Sciatic nerve (tissue), 2 donors: ENCODE measurements at places on chromosomes 1 and 21.
A peak's percentile ranks its signal among the peaks of the same experiment; 100 is the strongest.

DNA sequence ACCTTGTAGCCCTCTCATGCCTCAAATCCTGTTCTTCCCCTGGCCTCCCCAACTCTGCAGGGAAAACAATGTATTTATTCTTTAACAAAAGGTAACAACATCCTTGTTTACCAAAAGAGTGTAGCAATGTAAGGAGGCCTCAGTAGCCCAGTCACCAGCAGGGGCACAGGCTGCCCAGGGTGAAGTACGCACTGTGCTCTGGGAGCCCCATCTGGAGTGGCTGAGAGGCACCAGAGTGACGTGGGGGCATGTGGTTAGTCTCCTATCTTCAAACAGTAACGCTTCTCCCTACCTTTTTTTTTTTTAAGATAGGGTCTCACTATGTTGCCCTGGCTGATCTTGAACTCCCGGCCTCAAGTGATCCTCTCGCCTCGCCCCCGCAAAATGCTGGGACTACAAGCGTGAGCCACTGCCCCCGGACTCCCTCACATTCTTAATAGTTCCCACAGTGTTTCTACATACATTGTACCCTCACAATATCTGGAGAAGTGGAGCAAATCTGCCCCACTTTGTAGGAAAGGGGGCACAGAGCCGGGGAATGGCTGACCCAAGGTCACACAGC lies 51.3 kb upstream of the ECE1 start:
- DNase-seq = no peak

DNA sequence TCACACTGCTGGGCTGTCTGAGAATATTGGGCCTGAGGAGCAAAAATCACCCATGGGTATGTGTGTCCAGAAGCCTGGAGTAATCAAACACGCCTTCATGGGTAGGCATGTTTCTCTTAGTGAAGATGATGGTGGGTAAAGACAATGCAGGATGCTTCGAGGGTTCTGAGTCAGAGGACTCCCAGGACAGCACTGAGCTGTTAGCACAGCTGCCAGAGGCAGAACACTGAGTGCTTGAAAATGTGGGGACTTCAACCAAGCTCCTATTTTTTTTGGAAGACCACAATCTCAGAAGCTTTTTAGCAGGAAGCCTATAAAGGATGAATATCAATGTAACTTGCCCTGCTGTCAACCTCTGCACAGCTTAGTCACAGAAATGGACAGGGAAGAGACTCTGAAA lies 7.9 kb upstream of the NT5C1A start:
- DNase-seq = no peak

DNA sequence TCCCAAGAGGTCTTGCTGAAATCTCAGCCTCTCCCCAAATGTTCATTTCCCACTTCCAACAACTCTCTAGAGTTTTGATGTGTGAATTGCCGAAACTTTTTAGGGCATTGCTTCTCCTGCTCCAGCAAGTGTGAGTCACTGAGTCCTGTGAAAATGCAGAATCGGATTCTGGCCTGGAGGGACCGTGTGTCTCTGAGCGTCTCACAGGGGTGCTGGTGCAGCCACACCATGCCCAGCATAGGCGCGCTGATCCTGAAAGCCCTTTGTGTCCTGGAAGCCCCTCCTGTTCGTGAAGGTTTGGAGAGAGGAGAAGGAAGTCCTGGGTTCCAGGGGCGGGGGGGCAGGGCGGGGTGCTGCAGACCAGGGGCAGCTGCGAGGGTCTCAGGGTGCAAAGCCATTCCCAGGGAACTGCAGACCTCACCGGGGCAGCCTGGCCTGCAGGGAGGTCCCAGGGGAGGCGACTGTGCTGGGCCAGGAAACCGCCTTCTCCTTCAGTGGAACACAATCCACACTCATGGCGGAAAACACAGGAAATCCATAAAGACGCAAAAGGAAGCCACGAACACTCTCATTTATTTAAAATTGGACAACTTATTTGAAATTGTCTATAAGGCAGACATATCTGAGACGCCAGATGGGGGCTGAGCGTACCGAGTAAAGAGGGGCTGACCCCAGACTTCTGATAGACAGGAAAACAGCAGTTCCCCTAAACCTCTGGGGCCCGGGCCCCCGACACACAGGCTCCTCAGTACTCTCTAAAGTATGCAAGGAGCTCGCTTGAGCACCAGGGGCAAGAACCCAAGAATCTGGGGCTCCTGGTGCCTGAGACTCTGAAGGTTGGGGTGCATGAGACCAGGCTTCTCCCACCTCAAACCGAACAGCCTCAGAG lies 43.5 kb upstream of the ADARB1 start:
- DNase-seq = no peak

DNA sequence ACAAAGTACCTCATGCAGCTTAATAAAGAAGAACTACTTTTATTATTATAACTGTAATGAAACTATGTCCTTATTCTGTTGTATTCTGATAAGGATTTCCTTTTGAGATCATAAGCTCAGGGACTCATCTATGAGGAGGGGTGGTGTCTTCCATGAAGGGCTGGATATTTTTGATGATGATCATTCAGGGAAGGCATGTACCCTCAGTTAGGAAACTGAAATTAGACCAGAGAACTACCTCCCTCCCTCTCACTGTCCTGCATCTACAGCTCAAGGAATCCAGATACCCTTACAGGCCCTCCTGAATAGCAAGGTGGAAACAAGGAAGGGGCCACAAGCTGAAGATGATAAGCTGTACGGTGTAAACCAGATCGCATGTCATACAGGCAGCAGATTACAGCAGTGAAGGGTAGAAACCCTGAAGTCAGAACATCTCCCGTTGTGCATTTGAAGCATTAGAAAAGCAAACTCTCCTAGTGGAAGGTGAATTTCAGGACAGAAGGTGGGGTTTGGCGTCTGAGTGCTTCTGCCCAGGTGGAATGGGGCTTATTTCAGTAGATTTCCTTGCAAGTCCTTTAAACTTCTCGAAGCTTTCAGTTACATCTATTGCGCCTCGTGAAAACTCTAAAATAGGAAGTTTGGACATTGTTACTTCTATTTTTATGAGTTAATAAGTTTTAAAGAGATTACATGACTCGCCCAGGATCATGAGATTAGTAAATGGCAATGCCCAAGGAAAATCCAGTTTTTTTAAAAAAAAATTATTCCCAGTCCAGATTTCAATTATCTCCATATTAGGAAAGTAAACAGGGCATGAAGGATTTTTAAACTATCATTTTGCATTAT lies 101.1 kb upstream of the HNRNPU start:
- no peak for DNase-seq

GRCh38 chr1:113870778-113871177 lies 734 bp downstream of the PTPN22 start:
- DNase-seq = no peak

DNA sequence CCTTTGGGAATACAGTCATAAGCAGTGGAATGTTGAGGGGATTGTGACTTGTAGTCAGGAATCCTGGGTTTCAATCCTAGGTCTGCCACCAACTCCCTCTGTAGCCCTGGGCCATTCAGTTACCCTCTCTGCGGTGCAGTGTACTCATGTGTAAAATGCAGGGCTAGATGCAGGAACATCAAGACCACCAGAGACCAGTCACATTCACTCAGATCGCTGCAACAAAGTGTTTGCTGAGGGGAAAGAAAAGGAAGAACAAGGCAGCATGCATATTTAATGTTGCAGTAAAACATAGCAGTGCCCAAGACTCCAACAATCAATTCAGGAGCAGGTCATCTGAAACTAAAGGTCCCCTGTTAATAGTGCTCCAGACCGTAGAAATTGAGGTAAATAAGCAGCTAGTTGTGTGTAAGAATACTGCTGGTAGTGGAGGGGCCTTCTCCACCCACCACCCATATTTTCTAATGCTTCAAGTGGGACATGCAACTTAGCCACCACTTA lies 410.7 kb downstream of the OMA1 start:
- no peak for DNase-seq

DNA sequence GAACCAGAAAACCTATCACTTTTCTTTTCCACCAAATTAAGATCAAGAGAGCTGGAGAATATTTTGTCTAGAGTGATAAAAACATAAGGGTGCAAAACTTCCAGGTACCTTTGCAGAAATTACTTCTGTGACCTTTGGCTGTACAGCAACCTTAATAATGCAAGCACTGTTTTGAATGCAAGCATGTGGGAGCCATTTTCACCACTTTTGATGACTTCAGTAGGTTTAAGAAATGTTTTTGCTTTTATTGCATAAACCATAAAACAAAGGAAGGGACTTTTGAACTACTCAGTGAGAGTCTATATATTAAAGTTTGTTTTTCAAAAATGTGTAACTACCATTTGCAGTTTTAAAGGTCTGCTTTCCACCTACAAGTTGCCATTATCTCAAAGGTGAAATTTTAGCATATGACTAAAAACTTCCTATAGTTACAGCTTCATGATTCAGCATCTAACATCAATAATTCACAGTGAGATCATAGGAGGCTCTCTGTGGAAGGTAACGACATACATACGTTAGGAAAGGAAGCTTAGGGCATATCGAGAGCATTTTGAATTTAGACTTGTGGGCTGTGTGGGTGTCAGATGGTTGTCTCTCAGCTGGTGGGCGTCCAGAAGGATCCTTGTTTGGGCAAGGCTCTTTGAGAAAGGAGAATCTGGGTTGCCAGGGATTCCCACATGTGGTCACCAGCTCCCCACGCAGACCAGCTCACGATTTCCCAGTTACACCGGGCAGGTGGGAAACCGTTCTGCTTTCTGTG lies 1.1 kb upstream of the GADD45A start:
- DNase-seq = no peak

DNA sequence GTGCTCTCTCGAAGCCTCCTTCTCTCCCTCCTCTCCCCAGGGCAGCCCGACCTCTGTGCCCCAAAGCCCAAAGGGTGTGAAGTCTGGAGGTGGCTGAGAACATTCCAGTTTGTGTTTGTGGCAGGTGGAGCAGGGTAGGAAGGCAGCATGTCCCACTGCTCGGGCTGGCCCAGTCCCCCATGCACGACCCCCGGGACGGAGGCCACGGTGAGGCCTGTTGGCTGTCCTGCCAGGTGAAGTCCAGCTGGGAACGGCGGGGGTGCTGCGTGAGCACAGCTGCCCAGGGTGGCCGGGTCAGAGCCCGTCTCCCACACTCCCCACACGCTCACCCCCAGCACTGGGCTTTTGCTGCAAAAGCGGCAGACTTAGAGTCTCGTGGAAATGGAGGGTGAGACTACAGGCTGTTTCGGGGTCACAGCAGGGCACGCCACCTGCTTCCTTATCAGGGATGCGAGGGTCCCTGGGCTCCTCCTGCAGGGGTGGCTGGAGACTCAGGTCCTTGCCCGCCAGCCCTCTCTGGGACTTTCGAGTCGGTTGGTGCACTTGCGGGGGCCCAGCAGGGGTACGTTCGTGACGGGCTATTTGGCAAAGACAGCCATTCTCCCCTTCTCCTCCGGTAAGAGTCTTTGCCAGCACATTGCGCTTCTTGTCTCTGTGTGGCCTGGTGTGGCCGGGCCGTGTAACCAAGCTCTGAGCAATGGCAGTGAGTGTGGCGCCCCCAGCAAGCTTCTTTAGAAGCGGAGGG lies 40.3 kb downstream of the MORN1 start:
- DNase-seq = peak; percentile 52

- no peak for DNase-seq
These were observed 77.2 kb downstream of the NRIP1 start for GRCh38 chr21:14987370-14988170.

GRCh38 chr1:241560146-241560848 lies 28.1 kb downstream of the KMO start:
- no peak for DNase-seq

DNA sequence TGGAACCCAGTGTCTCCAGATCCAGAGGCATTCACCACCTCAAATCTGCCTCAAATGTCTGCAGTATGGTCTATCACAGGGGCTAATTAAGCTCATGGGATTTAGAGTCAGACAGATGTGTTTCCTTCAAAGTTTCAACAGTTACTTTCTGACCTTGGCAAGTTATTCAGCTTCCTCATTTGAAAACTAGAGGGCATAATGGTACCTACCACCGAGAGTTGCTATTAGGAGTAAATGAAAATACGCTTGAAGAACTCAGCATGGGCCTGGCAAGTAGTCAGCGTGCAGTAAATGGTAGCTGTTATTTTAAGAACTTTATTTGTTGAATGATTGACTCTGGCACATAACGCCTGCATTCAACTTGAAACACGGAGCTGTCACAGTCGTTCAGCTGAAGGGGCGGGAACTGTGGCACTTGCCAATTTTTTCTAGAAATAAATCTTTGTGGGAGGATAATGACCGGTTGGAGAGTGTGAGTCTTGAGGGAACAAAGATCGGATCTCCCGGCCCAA lies 1.2 kb upstream of the CAP1 start:
- DNase-seq = no peak

- no peak for DNase-seq
These were observed 279.8 kb upstream of the VAMP3 start for GRCh38 chr1:7491109-7491817.

GRCh38 chr1:159084152-159084551 lies 7.6 kb upstream of the AIM2 start:
- no peak for DNase-seq
